ENCODE measurements at places on chromosomes 4 and X.

DNA sequence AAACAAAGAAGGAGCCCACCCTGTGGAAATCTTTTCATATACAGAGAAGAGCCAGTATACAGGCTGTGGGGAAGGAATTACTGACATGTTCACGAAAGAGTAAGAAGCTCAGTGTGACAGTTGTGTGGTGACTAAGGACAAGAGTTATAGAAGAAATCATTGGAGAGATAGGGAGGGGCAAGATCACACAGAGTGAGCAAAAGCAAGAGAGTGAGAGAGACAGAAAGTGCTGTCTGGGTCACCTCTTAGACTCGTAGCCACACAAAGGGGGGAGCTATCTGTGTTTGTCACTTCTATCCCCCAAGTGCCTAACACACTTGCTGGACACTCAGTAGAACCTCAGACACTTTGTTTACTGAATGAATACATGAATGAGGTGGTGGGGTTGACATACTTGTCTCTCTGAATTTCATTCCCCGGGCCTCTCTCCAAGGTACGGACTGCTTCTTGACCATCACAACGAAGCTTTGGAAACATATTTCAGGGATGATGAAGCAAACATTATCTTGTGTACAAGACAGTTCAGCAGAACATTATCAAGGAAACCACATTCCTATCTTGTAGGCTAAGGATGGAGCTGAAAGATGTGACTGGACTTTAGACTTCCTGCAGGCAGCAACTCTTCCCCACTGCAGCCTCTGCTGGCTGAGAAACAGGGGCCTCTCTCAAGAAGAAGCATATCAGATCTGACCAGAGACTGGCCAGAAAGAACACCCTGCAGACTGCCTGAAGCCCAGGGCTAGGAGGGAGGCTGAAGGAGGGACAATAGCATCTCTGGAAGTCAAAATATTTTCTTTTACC lies 168.2 kb downstream of the AMELX start:
- DNase-seq = no peak

GRCh38 chr4:74038425-74039314 lies at the start of gene CXCL3:
TSS of gene CXCL3 (minus strand) at chr4:74038689. CDS start at chr4:74038611, 78 bp downstream.
- DNase-seq = no peak

- no peak for DNase-seq
Measured at GRCh38 chr4:24794051-24794450, 1.3 kb upstream of the SOD3 start.

DNA sequence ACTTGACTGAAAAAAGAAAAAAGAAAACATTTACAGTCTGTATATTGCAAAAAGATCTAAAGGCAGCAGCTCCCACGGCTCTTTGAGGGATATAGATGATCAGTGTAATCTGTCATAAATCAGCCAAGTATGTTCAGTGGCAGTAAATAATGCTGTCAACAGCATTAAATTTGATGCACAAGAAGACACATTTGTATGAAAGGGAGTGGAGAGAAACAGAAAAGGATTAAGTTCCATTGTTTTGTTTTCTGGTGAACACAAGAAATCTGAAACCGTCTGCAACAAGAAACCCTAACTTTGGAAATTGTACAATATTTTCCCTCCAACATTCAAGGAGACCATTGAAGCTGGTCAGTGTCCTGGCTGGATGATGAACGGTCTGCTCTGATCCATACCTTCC lies 27.6 kb upstream of the C1QTNF7 start:
- no peak for DNase-seq

GRCh38 chr4:30789219-30789671 lies 69.1 kb downstream of the PCDH7 start:
- DNase-seq = no peak

DNA sequence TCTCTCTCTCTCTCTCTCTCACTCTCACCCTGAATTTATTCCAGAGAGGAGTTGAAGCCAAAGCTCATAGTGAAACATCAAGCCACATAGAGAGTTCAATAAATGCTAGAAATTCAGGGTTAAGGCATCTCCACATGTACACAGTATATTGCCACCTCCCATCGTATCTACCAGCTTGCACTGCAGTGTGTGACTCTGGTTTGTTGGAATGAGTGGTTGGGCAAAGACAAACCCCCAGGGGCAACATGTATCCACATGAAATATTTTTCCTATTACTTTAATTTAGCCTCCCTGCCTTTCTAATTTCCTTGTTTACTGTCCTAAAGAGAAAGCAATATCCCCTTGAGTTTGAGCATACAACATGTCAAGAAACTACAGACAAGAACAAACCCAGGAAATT lies 247.3 kb downstream of the SPATA18 start:
- DNase-seq = no peak

DNA sequence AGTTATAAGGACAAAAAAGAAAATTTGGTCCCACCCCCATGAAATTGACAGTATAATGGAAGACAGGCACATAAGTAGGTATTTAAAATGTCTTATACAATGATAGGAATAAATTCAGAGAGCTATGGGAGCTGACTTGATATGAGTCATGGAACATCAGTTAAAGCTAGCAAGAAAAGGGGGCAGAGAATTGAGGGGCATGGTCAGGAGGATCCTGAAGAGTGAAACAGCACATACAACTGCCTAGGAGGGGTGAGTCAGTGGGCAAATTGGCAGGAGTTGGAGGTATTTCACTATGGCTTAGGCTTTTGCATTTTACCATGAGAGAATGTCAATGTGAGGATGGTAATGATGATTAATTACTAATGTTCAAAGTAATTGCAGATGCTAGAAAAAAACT lies 95.4 kb upstream of the BANK1 start:
- no peak for DNase-seq

DNA sequence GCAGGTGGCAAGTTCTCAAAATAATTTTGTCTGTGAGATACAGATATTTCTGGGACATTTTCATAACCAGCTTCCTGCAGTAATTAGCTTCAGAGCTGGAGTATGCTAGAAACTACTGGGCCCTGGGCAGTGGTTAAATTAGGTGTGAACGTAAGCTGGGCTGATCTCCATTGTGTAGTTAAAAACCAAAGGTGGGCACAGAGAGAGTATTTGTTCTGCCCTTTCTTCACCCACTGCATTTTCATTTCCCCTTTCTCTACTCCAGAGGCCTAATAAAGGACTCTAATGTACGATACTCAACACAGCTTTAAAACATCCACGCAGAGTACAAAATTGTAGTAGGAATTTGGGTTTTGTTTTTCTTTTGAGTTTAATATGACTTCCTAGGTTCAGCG lies 252.7 kb downstream of the SPRY1 start:
- DNase-seq = no peak

All from stimulated activated CD4-positive, alpha-beta T cell treated with anti-CD3 and anti-CD28 coated beads, Interleukin-12 subunit alpha, Interleukin-12 subunit beta, amount 100 ng/mL, for 4 hours (primary cell).